ENCODE measurements at places on chromosomes 13 and 19.

GRCh38 chr13:76048675-76049375, 412.7 kb downstream of the LMO7 start:
- DNase-seq = no peak

DNA sequence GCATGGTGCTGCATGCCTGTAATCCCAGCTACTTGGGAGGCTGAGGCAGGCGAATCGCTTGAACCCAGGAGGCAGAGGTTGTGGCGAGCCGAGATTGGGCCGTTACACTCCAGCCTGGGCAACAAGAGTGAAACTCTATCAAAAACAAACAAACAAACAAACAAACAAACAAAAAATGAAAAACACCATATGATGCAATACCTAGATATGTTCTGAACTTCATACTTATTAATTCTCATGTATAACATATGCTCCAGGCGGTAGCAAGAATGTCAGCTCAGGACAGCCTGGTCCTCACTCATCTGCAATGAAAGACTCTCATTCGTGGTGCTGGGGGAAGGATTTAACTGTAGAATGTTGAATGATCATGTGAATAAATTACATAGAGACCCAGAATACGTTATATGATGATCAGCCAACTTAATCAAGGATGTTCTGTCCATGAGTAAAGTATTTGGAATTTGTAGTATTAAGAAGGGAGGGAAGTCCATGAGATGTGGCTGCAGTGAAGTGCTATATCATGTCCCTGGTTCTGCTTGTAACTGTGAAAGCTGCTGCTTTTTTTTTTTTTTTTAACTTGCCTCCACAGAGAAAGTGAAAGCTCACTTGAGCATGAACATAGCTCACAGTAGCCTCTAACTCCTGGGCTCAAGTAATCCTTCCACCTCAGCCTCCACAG, 206.8 kb downstream of the UQCRFS1 start:
- DNase-seq = peak; percentile 46

DNA sequence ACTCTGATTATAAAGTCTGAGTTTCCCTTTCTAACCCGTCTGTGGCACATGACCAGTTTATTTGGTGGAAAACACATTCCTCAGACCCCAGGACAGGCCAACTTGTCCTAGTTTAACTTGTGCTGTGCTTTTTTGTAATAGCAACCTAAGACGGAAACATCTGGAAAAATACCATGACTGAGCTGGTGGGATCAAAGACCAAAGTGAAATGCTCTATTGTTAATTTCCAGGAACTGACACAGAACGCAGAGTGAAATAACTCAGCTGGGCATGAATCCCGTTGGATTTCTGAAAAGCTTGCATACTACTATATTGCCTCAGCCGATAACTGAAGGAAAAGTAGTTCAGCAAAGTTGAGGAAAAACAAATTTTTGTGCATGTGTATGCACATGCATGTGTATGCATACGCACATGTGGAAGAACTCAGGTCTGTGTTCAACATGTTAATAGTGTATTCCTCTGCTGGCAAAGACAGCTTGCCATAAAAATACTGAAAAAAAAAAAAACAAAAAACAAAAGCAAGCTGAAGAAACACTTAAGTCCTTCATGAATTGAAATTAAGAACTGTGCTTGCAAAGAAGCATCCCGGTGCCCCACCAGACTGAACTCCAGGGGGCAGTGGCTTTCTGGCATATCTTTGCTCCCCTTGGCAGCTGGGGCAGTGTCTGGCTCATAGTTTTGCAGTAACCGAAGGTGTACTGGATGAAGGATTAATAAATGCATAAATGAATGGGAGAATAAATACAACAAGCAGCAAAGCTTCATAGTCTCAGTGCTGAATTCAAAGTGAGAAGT, 187.8 kb downstream of the LHFPL6 start:
- DNase-seq = peak; percentile 58

- DNase-seq = peak; percentile 17
These were observed 43.1 kb downstream of the CYP4F22 start for GRCh38 chr19:15551293-15552004.

- no peak for DNase-seq
These were observed 108.2 kb downstream of the UQCRFS1 start for GRCh38 chr19:29104605-29105241.

- DNase-seq = no peak
These were observed 4.3 kb downstream of the ZNF486 start for GRCh38 chr19:20171285-20171684.

- no peak for DNase-seq
These were observed 18.5 kb downstream of the ZNF791 start for GRCh38 chr19:12629215-12629614.

- DNase-seq = peak; percentile 90
These were observed 17.7 kb upstream of the SPACA4 start for GRCh38 chr19:48588670-48589401.

DNA sequence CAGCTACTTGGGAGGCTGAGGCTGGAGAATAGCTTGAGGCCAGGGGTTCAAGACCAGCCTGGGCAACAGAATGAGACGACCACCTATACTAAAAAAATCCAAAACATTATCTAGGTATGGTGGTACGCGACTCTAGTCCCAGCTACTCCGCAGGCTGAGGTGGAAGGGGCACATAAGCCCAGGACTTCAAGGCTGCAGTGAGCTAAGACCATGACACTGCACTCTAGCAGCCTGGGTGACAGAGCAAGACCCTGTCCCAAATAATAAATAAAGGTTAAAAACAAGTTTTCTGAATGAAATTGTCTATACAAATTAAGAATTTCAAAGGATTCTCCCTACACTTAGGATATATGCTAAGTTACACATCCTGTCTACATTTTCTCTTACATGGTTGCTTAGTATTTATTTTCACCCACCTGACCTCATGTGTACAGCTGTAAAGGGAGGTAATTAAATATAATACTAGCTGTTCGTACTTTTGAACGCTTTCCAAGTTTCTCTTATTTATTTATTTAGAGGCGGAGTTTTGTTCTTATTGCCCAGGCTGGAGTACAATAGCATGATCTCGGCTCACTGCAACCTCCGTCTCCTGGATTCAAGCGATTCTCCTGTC, 1.6 kb downstream of the SLC25A30 start:
- DNase-seq = no peak

DNA sequence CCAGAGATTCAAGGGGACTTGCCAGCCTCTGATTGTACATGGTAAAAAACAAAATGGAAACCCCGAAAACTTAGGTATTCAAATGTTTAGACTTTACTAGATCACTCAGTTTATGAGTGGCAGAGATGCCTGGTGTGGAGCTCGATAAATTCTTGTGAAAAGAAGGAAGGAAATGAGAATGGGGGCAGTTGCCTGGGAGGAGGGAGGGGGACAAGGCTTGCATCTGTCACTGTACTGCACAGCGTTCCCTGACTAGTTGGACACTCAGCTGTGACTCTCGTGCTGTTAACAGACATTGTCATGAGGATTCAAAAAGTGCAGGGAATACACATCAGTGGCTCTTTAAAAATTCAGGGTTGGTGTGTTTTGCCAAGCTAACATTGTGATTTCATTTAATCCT, 232.9 kb downstream of the ZIC5 start:
- DNase-seq = no peak

- DNase-seq = peak; percentile 12
These were observed 52.7 kb upstream of the ZDHHC20 start for GRCh38 chr13:21511849-21512248.

DNA sequence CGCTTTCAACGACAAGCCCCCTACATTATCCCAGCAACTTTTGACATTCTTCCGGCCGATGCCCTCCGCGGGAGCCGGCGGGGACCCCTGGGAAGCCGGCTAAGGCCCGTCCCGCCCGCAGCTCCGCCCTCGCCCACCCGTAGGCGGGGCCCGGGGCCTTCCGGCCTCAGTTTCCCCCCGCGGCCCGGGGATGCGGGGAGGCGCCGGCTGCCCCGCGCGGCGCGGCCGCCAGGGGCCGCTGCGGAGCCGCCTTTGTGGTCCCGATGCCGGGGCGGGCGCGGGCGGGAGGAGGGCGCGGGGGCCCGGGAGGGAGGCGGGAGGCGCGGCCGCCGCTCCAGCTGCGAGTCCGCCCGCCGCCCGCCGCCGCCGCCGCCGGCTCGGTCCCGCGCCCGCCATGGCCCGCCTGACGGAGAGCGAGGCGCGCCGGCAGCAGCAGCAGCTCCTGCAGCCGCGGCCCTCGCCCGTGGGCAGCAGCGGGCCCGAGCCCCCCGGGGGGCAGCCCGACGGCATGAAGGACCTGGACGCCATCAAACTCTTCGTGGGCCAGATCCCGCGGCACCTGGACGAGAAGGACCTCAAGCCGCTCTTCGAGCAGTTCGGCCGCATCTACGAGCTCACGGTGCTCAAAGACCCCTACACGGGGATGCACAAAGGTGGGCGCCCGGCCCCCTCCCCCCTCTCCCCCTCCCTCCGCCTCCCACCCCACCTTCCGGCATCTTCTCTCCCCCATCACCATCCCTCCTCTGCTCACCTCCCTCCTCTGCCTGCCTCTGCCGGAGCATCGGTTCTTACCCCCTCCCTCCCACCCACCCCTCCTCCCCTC, at the start of gene CELF5:
TSS of gene CELF5 (plus strand) at position 316 of the 823 bp plus-strand sequence. CDS start at position 395, 79 bp downstream.
- peak; percentile 79 for DNase-seq

GRCh38 chr13:98364179-98364578, 187.1 kb upstream of the RNF113B start:
- DNase-seq = no peak

DNA sequence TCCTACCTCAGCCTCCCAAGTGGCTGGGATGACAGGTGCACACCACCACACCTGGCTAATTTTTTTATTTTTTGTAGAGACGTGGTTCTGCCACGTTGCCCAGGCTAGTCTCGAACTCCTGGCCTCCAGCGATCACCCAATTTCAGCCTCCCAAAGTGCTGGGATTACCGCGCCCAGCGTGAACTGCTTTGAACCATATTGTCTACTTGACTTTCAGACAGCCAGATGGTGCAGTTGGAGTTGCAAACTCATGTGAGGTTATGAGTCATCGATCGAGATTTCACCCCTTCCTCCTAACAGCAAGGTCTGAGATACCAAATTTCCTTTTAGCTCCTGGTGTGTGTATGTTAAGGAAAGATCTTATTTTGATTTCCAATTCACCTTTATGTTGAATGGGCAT, 2.7 kb downstream of the SLC27A1 start:
- peak; percentile 47 for DNase-seq

GRCh38 chr13:39692660-39693438, 37.4 kb downstream of the COG6 start:
- DNase-seq = peak; percentile 3

- no peak for DNase-seq
These were observed 150.3 kb upstream of the GPR12 start for GRCh38 chr13:26910754-26911465.

GRCh38 chr19:37583340-37583739, 11.3 kb downstream of the ZNF571 start:
- no peak for DNase-seq

DNA sequence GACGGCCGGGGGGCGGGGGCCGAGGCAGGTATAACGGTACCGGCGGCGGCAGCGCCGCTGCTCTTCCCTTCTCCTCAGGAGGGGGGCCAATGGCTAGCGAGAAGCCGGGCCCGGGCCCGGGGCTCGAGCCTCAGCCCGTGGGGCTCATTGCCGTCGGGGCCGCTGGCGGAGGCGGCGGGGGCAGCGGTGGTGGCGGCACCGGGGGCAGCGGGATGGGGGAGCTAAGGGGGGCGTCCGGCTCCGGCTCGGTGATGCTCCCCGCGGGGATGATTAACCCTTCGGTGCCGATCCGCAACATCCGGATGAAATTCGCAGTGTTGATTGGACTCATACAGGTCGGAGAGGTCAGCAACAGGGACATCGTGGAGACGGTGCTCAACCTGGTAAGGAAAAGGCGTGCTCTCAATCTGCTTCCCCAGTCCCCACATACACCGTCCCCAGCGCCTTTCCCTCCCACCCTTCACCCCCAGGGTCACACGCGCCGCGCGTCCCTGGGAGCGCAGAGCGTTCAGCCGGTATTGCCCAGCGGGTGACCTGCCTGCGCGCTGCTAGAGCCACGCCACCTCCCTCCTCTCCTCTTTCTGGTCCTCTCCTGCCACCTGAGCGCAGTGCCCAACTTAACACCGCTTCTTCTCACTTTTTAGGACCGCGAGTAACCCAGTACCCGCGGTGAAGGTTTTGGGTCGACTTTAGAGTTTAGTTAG, 814 bp downstream of the NBEA start:
- peak; percentile 6 for DNase-seq

- no peak for DNase-seq
These were observed 3.7 kb downstream of the NAPA start for GRCh38 chr19:47511128-47511517.

- DNase-seq = no peak
These were observed 66.5 kb downstream of the COL4A2 start for GRCh38 chr13:110373617-110374016.

- no peak for DNase-seq
These were observed 30.4 kb downstream of the ZNF536 start for GRCh38 chr19:30402436-30403202.

DNA sequence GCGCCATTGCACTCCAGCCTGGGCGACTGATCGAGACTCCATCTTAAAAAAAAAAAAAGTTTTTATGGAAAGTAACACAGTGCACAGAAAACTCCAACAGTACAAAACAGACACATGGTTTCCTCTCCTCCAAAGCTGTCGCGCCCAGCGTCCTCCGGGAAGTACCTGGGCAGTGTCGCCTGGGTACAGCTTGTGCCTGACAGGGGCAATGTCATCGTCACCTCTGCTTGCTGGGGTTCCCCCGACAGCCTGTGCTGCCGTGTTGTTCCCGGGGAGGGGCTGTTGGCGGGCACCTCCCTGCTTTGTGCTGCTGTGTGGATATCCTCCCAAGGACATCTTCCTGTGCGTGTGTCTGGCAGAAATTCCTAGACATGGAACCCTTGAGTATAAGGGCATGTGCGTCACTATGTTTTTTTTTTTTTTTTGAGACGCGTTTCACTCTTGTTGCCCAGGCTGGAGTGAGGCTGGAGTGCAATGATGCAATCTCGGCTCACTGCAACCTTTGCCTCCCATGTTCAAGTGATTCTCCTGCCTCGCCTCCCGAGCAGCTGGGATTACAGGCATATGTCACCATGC, 2.4 kb upstream of the F2RL3 start:
- peak; percentile 71 for DNase-seq

GRCh38 chr19:10669246-10669645, 15.1 kb downstream of the ILF3 start:
- DNase-seq = no peak

DNA sequence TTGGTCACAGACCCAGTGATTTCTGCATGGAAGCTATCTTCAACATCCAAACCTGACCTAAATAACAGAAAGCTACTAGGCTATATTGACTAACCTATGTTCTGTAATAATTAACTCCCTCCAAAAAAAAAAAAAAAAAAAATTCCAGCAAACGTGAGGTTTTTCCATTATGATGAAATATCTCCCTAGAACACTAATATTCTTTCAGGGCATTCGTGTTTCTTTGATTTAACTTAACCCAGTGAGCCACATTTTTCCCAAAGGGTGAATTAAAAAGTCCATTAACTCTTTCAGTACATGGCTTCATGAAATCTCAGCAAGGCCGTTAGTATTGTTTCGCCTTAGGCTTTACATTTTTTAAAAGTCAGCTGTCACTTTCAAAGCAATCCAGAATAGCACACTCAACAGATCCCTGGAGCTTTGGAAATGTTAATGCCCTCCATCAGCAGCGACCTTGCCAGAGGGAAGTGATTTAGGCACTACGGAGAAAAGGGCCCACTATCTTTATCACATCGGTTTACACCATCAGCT, 175.8 kb downstream of the DCT start:
- no peak for DNase-seq

GRCh38 chr19:46147791-46148288, at the start of gene IGFL2:
Gene IGFL2, plus strand, starts transcription at chr19:46148238. Its CDS starts 41 bp downstream, at chr19:46148279.
- DNase-seq = no peak

GRCh38 chr19:30762651-30763050, 390.5 kb downstream of the ZNF536 start:
- no peak for DNase-seq

GRCh38 chr19:10201176-10201575, 6.4 kb upstream of the DNMT1 start:
- DNase-seq = no peak

All from AG08395 (cell line).